Stimulated activated CD4-positive, alpha-beta T cell treated with anti-CD3 and anti-CD28 coated beads, Interleukin-4, amount 100 ng/mL, for 4 hours (primary cell): ENCODE measurements at places on chromosomes 2 and 18.

DNA sequence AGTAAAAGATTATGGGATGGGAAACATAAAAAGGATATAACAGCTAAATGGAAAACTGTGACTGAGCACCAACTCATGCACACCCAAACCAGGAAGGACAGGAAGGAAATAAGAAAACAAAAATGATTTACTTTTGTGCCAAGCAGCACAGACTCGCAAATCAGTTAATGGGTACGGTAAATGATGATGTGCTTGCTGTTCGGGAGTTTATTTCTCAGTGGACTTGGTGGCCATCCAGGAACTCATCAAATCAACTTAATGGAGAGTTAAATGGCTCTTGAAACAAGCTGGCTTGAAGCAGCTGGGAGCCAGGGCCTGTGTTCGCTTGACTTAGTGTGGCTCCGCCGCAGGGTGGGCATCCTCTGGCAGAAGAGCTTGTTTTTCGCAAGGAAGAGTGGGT, 36.2 kb downstream of the MTCL1 start:
- no peak for DNase-seq

- no peak for DNase-seq
These were observed 229.0 kb upstream of the HS6ST1 start for GRCh38 chr2:128547667-128548066.

- no peak for DNase-seq
These were observed 104.3 kb upstream of the LINC00305 start for GRCh38 chr18:64253222-64253621.

- DNase-seq: no peak
These were observed 32.3 kb upstream of the NEB start for GRCh38 chr2:151766437-151767153.

DNA sequence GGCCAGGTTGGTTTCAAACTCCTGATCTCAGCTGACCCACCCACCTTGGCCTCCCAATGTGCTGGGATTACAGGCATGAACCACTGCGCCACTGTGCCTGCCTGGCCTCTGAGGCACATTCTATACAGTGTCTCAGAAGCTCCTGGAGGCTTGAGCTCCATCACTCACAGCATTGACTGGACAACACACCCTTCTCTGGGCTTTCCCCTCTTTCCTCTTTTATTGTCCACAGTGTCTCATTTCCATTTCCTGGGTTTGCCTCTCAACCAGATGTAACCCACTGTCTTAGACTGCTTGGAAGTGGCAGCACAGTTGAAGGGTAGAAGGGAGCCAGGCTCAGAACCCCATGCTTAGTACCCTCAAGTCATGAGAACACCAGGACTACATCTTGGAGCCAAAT, 208.1 kb downstream of the MTX2 start:
- no peak for DNase-seq

DNA sequence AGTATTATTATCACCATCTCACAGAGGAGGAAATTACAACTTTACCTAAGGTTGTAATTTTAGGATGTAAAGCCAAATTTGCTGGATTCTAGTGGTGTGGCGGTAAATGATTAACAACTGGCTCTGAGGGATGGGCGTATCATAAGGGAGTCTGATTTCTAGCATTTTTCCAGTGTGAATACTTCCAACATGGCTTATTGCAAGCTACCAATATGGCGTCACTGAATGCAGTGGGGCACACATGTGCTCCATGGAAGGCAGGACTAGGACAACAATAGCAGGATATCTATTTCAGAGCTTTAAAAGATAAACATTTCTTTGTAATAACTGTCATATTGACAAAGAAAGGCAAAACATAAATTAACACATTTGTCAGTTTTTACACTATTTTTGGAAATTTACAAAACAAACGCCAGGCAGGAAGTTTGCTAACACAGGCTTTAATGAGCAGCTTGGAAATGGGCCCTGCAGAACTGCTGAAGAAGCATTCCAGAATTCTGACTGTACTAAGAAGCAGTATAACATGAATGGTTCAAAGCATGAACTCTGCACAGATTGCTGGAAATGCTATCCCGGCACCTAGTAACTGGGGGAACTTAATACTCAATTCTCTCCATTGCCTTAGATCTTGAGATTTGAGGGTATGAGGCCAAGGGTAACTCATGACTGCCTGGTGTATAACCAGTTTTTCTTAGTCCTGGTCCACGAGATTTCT, 439.3 kb upstream of the MAP2 start:
- no peak for DNase-seq

- no peak for DNase-seq
These were observed 259.0 kb downstream of the NBAS start for GRCh38 chr2:15302154-15302553.

DNA sequence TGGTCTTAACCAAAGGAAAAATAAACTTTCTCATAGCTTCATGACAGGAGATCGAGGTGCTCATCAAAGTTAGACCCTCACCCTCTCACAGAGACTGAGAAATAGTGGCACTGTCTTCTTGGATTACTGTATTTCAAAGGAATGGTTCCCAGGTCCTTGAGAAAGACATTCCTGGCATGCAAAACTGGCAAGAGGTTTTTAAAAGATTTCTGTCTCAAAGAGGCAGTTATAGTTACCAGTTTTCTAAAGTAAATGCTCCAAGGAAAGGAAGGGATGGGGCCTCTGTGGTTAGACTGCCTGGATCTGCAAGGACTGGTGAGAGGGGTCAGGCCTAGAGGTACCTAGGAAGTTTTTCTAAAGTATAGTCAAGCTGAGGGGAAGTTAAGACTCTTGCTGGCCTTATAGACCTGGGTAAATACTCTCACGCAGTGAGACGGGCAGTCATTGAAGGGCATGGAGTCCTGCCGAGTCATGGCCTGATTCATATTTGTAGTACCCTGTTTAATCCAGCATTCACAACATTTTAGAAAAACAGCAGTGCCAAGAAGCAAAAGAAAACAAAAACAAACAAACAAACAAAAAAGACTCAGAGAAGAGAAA, 226.1 kb downstream of the DOK6 start:
- DNase-seq: no peak

DNA sequence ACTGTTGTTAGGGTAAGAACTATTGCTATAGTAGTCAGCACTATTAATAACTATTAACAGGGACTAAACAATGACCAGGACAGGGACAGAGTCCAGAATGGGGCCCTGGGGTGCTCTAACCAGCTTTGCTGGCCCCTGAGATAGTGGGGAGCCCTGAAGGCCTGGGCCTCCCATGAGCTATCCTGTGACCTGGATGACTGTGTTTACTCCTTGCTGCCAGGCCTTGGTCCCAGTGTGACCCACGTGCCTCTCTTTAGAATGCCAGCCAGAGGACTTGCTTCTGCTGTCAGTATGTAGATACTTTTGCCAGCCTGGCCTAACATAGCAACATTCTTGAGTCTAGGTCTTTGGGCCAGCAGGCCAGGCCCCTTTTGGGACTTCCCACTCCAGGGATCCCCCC, 11.4 kb downstream of the CDK5R2 start:
- no peak for DNase-seq

- no peak for DNase-seq
These were observed 16.3 kb downstream of the MGAT5 start for GRCh38 chr2:134269972-134270735.

- no peak for DNase-seq
These were observed 113.2 kb upstream of the CHST9 start for GRCh38 chr18:27298214-27298804.

DNA sequence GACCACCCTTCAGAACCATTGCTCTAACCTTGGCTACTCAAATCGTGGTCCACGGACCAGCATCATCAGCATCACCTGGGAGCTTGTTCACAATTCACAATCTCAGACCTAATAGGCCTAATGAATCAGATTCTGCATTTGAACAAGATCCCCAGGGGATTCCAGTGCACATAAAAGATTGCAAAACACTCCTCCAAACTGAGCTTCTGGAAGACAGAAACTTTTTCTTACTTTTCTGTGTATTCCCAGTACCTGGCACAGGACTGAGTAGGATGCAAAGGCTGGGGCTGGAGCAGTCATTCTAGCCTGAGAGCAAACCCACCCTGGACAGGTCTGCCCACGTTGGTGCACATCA, 115.1 kb upstream of the COPS8 start:
- DNase-seq: no peak

DNA sequence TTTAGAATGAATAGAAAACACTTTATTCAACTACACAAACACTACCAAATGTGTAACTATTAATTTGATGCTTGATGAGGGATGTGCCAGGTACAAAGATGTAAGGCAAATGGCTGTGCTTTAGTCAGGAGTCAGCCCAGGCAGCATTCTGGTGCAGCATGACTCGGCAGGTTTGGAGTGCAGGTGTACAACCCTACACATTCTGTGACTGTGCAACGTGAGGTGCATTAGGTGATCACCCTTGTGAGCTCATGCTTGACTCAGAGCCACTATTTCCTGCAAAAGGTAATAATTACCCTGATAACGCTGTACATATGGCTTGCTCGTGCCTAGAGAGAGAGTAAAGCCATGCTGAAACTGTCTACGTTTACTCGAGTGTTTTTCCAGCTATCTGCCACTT, 288.7 kb upstream of the DSEL start:
- no peak for DNase-seq
